ENCODE measurements at places on chromosomes 5 and 9.

DNA sequence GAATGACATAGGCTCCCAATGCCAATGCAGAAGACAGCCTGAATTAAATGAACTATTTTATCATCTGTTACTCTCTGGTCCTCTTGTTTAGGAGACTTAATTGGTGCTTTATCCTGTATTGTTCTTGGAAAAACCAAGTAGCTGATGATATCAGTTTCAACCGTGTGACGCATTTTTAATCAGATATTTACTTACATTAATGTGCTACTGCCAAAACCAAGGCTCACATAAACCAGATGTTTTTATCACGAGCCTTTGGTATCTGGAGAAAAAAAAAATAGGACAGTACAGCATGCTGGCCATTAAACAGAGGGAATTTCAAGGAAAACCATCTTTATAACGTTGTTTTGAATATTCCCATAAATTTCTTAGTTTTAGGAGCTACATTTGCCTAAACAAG lies 90.1 kb downstream of the ICE1 start:
- no peak for DNase-seq

- no peak for DNase-seq
Observed at GRCh38 chr9:97557606-97558095, 56.2 kb downstream of the TMOD1 start.

- peak; percentile 63 for DNase-seq
Observed at GRCh38 chr9:32424616-32425015, 40.2 kb downstream of the ACO1 start.

- no peak for DNase-seq
Observed at GRCh38 chr5:169545762-169546161, 37.8 kb upstream of the SPDL1 start.

- no peak for DNase-seq
Observed at GRCh38 chr9:106486685-106487084, 376.3 kb upstream of the ZNF462 start.

DNA sequence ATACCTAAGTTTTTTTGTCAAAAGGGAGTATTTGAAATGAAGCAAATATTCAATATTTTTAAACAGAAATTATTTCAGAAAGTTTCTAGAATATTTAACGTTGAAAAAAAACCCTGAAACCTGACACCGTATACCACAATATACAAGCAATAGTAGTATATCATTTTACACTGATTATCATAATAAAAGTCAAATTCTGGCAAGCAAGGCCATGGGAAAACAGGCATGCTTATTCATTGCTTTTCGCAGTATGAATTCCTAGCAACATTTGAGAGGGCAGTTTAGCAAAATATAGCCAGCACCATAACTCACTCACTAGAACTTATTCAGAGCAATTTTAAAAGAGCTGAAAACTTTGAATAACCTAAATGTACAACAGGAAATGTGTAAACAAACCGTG lies 46.1 kb downstream of the ERAP1 start:
- DNase-seq = no peak

DNA sequence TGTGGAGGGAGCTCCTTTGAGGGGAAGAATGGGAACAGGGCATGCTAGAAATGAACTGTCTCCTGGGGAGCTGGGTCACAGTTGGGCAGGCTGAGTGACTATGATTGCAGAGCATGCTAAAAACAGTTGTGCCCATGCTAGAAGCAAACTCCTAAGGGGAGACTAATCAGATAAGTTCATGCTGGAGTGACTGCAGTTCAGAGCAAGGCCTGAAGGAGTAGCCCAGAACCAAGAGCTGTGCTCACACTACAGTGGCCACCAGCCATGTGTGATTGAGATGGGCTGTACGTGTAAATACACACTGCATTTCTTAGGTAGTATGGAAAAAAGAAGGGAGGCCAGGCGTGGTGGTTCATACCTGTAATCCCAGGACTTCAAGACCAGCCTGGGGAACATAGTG lies 10.3 kb upstream of the AK1 start:
- no peak for DNase-seq

DNA sequence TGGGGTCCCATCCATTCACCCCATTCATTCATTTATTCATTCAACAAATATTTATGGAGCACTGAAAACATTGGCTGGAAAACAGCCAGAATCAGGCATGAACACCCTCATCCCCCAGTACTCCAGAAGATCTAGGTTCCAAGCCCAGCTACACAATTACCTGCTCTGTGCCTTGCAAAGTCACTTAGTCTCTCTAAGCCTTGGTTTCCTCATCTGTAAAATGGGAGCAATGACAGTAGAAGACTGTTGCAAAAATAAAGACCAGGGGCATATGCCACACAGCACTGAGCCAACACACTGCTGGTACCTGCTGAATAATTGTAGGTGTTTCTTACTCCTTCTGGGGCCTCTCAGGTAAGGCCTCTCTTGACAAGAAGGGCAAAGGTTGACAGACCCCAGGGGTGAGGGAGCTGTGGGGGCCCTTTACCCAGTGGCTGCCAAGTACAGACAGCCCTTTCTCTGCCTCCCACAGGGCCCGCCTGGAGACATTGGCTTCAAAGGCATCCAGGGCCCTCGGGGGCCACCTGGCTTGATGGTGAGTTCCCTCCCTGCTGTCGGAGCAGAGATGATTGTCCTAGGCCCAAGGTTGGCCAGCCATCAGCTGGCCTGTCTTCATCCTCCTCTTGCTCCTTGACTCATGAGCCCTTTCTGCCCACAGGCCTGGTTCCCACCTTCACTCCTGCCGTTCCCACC lies 22.6 kb upstream of the ORM1 start:
- peak; percentile 45 for DNase-seq

DNA sequence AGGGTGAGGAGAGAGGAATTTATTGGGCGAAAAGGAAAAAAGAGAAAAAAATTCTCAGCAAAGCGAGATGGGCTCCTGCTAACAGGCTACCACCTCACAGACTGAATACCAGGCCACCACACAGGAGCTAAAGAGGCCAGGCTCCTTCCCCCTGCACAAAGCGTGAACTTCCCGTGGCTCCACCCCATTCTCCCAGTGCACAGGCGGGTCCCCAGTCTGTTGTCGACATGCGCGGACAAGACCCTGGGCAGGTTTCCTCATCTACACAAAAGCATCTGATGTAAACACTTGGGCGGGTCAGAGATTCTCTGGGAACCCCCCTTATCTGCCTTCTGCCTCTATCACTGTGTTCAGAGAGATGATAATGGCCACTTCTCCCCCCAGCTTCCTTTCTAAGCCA lies 34.2 kb downstream of the IL31RA start:
- no peak for DNase-seq

DNA sequence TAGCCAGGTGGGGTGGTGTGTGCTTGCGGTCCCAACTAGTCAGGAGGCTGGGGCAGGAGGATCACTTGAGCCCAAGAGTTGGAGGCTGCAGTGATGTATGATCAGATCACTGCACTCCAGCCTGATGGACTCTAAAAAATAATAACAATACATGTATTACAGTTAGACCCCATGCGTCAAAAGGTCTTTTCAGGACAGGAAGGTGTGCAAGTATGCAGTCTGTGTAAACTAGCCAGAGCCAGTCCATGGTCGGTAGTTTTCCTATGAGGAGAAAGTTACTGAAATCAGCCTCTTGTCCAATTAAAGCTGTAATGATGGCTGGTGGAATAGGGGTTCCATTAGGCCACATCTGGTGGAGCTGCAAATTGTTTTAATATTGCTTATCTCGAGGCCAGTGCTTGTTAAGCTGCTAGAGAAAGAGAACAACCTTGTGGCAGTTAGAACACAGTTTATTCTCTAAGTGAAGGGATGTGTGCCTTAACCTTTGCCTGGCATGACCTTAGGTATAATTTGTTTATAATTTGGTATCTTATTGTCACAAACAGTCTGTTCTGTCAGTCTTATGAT lies 1.5 kb upstream of the STOM start:
- no peak for DNase-seq

DNA sequence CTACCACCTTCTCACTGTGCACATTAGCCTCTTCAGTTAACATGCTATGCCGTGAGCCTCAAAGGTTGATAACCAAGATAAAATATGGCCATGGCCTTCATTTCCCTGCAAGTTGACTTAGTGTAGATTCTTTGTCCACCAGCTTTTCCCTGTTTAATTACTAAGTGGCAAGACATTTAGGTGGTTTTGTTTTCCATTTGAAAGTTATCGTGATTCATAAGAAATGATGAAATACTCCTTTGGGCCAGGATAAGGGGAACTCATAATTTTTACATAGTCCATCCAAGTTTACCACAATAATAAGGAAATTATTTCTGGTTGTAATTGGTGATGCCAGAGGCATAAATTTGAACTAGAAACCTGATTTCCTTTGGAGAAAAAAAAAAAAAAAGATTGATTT lies 609.6 kb downstream of the TAF11L14 start:
- no peak for DNase-seq

- DNase-seq = no peak
Observed at GRCh38 chr5:97923997-97924396, 741.0 kb upstream of the RIOK2 start.

DNA sequence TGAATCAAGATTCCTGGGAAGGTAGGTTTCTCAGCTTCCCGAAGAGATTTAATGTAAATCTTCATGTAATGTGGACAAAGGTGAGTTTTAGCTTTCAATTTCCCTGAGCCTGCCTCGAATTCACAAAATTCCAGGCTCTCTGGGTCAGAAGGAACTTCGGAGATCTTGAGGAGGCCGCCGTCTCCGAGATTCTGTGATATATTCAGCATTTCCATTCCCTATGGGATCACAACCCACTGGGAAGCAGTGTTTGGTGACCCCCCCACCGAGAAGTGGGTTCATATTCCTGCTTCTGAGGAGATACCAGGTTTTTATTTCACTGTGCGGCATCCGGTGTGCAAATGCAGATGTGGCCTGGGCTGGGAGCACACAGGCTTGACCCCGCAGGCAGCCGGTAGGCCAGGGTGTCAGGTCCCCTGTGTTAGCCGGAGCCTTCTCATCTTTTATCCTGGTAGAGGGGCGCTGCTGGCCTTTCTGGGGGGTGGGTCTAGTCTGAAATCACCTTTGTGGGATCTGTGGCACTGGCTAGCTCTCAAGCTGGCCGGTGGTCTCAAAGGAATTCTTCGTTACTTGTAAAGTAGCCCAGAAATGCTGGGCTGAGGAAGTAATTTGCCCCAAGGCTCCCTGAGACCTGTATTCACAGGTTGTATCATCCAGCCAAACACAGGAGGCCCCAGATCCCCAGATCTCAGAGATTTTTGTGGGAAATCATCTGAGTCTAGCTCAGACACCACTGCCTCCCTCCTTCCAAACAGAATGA lies 1.4 kb downstream of the PLEKHG4B start:
- peak; percentile 79 for DNase-seq

DNA sequence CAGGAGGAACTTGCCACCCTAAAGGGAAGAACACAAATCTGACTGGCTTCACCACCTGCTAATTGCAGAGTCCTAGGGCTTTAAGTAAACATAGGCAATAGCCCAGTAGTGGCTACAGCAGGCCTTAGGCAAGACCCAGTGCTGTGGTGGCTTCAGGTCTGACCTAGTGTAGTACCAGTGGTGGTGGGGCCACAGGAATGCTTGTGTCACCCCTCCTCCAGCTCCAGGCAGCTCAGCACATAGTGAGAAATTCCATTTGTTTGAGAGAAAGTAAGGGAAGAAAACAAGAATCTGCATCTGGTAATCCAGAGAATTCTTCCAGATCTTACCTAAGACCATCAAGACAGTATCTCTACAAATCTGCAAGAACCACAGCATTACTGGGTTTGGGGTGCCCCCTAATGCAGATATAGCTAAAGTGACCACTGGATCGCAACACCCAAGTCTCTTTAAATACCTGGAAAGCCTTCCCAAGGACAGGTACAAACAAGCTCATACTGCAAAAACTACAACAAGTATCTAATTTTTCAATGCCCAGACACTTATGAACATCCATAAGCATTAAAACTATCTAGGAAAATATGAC lies 102.6 kb upstream of the TRPM3 start:
- DNase-seq = peak; percentile 73

DNA sequence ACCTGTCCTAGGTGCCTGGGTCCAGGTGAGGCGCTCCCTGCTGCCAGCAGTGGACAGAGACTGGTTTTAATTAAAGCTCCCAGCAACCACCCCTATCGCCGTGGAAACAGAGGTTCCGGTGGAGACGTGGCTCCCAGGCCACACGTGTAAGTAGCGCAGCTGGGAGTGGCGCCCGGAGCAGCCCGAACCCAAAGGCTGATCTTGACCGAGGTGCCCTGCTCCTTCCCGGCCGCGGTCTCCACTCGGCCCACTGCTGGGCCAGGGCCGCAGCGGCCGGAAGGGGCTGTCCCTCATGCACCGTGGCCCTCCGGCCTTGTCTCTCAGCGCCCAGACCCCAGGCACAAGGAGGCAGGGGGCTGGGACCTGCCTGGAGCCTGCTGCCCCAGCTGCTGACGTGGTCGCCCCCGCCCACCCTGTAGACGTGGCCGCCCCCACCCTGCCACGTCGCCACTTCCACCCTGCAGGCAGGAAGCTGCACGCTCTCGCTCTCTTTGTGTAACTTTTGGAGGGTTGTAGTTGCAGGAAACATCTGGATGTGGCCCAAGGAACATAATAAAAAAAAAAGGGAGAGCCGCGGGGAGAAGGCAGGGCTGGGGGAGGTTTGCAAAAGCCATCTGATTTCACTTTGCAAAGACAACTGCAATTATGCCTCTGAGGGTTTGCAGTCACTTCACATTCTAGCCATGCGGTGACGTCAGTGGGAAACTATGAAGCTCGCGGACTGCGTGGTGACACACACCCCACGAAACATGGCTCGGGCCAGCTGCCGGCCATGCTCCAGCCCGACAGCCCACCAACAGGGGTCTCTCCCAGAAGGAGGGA lies 129.9 kb downstream of the RXRA start:
- peak; percentile 98 for DNase-seq

DNA sequence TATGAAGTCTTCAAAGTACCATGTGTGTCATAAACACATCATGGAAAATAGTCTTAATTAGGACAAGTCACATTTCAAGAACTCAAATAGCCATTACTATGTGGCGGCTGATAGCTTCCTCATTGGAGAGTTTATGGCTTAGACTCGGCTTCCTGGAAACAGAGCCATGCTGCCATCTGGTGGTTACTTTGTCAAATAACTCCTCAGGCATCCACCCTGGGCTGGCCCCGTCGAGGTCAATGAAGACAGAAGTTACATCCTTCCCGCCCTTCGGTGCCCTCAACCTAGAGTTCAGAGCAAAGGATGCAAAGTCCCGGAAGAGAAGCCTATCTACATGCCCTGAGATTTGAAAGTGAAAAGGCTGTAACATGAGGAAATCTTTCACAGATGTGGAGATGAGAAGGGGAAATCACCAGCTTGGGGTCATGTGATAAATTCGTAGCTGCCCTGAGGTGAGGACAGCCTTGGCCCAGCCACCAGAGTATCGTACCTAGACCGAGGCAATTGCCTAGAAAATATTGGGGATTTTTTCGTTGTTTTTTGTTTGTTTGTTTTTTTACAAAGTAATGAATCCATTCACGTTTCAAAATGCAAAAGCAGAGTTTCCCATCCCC lies 45.5 kb upstream of the ZNF169 start:
- peak; percentile 82 for DNase-seq

DNA sequence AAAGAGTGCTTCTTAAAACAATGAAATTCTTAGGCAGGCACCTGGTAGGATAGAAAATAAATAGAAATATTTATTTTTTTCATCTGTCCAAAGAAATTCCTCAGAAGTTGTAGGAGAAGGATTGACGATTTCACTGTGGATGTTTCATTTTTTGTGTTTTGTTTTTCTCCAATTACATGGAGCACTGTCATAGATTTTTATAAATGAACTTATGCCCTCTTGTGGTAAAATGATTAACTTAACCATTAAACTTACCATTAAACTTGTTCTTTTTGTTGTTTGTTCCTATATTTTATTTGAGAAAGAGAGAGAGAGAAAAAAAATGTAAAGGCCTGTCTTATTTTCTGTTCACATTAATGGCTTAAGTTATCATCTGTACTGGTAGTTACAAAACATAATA lies 339.2 kb downstream of the PRR16 start:
- DNase-seq = no peak

- DNase-seq = peak; percentile 18
Observed at GRCh38 chr5:151178372-151178771, 20.8 kb upstream of the ANXA6 start.

All from islet precursor cell (in vitro differentiated cells).